ENCODE measurements at places on chromosomes 7 and 10.

GRCh38 chr10:963655-964054 is 24.6 kb upstream of the GTPBP4 start:
- H3K4me3 ChIP-seq, result no peak overlapping the region
- DNase-seq, result no peak
- peaks cover 35% of the 10 kb centered on the region for H3K27me3 ChIP-seq
- no peak overlapping the region for H3K27ac ChIP-seq
- peaks cover 2% of the 10 kb centered on the region for H3K36me3 ChIP-seq

DNA sequence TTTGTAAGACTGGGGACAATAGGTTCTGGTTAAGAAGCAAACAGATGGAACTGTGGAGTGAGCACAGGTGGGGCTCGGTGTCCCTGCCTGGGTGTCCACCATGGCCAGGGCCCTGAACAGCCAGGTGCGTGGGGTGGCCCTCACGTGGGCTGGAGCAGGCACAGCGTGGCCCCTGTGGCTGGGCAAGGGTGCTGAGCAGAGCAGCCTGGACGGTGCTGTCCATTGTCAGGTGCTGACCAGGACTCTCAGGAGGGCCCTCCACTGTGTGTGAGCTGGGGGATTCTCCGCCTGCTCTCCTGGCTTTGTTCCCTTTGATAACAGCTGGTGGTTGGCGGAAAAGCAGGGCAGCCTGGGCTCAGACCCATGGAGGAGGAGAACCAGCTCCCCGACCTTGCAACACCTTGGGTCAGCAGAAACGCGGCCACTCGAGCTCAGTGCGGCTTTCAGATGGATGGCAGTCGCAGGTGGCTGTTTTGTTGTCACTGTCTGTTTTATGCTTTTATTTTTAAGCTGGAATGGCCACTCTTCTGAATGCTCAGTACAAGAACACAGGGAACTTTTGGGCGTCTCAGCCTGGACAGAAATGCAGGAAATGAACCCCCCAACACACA is 273.9 kb upstream of the ADARB2 start:
- H3K36me3 ChIP-seq, result no peaks in the 10 kb centered on the region
- H3K4me3 ChIP-seq, result no peak overlapping the region
- H3K4me1 ChIP-seq, result no peaks in the 10 kb centered on the region
- H3K27me3 ChIP-seq, result peaks cover 6% of the 10 kb centered on the region

DNA sequence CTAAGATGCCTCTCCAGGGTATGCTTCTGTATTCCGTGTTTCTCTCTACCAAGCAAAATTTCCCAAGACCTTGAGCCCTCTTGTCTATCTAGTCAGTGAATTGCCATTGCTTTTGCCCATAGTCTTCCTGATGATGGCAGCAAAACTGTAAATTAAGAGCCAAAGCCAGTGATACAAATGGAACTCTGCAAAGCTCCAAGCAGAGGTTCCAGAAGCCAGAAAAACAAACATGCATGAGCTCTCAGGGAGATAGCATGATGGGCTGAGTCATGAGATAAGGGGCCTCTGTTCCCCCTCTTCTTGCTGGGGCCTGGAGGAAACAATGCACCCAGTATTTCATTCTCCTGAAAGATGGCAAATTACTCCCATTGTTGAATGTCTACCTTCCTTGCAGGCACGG is 24.7 kb downstream of the LSMEM1 start:
- peaks cover 3% of the 10 kb centered on the region for H3K4me1 ChIP-seq
- no peak for DNase-seq
- H3K36me3 ChIP-seq, result no peaks in the 10 kb centered on the region
- H3K27ac ChIP-seq, result no peak overlapping the region
- no peak overlapping the region for H3K4me3 ChIP-seq

DNA sequence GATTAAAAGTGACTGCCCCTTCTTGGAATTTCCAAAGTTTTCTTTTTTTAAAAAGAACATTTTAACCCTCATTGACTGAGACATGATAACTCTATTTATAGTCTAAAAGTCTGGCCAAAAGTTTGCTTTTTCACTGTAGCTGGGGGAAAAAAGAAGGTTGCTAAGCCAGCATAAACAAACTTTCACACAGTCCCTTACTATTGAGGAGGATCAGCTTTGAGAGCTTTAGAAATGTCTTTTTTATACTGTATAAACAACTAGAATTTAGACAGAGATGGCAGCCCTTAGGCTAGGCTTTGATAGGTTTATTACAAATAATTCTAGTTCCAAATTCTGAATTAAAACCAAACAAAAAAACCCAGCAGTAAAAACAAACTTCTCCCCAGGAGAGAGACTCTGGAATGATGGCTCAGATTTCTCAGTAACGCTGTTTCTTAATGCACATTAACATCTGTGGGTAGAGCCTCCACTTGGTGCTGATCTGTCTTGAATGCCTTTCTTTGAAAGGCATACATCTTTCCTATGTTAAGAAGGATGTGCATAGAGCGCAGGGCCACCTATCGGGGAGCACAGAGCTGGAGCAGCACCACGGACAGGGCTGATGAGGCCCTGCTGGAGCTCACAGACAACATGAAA is 100.9 kb upstream of the PDLIM1 start:
- H3K36me3 ChIP-seq, result no peaks in the 10 kb centered on the region
- H3K27ac ChIP-seq, result no peak overlapping the region
- no peak overlapping the region for H3K4me3 ChIP-seq
- H3K4me1 ChIP-seq, result peaks cover 3% of the 10 kb centered on the region
- peaks cover 13% of the 10 kb centered on the region for H3K27me3 ChIP-seq
- no peak for DNase-seq

DNA sequence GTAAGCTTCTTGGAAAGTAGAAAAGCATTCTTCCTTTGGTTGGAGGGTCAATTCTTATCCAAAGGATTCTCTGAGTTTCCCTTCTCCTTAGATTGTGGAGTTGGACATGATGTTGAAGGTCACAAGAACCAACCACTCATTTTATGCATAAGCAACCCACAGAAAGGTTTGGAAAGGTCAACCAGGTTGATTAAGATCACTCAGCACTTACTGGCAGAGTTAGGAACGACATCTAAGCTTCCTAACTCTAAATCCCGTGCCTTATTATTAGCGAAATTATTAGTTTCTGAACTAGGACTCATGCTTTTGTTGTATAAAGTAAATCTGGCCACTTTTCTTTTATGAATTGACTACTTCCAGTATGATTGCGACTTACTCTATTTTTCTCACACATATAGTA is 137.0 kb upstream of the MINDY3 start:
- H3K27ac ChIP-seq, result no peak overlapping the region
- H3K27me3 ChIP-seq, result peaks cover 1% of the 10 kb centered on the region
- H3K36me3 ChIP-seq, result no peaks in the 10 kb centered on the region
- H3K4me1 ChIP-seq, result no peaks in the 10 kb centered on the region

DNA sequence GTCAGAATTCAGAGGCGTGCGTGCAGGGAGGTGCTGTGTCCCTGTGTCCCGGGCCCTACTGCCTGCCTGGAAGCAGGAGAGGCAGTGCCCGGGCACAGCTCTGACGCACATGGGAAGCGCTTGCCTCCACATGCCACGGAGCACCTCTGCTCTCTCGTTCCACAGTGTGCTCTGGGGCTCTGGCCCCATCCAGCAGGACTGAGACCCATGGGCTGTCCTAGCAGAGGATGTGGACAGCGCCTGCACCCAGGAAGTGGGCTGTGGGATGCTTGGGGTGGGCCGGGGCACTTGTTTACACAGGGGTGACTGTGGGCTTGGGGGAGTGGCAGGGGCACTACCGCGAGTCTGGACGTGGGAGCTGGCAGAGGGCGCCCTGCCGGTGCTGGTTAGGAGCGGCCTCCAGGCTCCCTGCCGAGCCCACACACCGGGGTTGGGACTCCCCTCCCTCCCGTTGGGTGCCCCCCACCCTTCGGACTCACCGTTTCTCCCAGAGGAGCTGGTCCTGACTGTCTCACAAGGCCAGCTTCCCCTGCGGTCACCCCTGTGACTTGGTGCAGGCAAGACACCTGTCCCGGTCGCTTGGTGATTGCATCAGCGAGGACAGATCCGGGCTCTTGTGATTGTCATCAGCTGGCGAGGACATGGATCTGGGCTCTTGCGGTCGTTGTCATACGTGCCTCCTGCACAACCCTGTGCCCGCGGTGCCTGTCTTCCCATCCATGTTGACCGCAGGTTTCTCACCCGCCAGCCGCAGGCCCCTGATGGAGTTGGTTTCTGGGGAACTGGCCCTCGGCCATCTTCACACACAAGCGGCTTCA is 83.1 kb downstream of the NKX6-2 start:
- H3K4me1 ChIP-seq, result no peaks in the 10 kb centered on the region
- no peak for DNase-seq
- H3K27ac ChIP-seq, result no peak overlapping the region
- H3K27me3 ChIP-seq, result no peaks in the 10 kb centered on the region

DNA sequence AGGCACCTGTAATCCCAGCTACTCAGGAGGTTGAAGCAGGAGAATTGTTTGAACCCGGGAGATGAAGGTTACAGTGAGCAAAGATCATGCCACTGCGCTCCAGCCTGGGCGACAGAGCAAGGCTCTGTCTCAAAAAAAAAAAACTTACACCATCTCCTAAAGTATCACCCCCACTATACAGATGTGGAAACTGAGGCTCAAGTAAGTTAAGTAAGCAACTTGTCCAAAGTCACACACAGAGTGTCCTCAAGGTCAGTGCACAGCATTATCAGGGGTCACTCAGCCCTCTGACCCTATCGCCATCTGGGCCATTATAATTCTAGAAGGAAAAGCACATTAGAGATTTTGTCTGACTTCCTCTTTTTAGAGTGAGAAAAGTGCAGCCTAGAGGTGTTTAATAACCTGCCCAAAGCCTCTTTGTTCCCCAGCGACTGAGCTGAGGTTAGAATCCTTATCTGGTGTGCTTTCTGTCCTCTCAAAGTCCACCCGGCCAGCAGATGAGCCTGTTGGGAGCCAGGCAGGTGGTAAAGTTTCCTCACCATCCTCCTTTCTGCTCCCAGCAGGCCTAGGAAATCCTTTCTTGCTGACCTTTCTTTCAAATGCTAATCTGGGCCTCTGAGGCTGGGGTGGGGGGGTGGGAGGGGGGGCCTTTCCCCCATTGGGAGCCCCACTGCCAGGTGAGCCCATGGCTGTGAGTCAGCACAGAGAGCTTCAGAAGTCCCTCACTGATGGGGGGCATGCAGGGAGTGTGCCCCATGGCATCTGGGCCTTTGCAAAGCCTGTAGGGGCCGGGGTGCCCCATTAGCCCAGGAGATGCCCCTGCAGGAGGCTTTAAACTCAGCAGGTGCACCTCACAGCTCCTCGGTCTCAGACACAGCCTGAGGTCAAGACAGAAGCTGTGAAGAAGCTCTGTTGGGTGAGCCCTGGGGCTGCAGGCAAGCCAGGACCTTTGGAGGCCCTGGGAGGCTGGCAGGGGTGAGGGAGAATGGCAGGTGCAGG is 12.0 kb upstream of the KCNMA1 start:
- no peak overlapping the region for H3K27ac ChIP-seq
- no peak for DNase-seq
- H3K4me3 ChIP-seq, result no peak overlapping the region
- H3K27me3 ChIP-seq, result peaks cover 6% of the 10 kb centered on the region
- H3K4me1 ChIP-seq, result peaks cover 2% of the 10 kb centered on the region

DNA sequence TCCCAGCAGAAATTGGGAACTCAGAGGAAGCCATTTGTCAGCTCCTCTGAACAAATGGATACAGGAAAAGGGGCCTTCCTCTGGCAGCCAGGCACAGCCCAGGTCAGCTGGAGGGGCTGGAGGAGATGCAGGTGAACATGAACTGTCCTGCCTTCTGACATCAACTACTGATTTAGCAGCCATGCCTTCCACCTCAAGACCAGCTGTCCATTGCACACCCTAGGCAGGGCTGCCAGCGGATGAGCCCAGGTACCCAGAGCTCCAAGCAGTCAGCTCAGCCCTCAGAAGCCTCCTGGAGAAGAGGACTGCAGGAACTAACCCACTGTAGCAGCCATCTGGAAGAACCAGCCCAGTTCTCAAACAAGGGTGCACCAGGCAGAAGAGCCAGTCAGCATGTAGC is 44.1 kb upstream of the GDF10 start:
- H3K27me3 ChIP-seq, result no peaks in the 10 kb centered on the region
- H3K4me1 ChIP-seq, result peaks cover 32% of the 10 kb centered on the region
- H3K36me3 ChIP-seq, result no peaks in the 10 kb centered on the region
- no peak overlapping the region for H3K4me3 ChIP-seq
- no peak overlapping the region for H3K27ac ChIP-seq

DNA sequence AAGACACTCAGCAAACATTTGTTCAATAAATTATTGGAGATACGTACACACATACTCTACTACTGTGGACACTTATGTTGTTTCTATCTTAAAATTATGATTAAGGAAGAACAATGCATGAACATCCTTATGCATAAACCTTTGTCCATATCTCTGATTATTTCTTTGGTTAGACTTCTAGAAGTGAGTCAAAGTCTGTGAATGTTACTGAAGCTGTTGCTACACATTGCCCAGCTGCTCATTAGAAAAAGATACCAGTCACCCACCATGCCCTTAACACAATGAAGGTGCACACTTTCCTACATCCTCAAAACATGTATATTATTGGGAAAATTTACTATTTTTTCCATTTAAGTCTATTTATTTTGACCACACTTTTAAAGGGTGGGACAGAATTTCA is 1.4 kb upstream of the CLRN3 start:
- no peak overlapping the region for H3K4me3 ChIP-seq
- H3K4me1 ChIP-seq, result no peaks in the 10 kb centered on the region
- peaks cover 5% of the 10 kb centered on the region for H3K27me3 ChIP-seq
- H3K36me3 ChIP-seq, result peaks cover 2% of the 10 kb centered on the region
- H3K27ac ChIP-seq, result no peak overlapping the region

DNA sequence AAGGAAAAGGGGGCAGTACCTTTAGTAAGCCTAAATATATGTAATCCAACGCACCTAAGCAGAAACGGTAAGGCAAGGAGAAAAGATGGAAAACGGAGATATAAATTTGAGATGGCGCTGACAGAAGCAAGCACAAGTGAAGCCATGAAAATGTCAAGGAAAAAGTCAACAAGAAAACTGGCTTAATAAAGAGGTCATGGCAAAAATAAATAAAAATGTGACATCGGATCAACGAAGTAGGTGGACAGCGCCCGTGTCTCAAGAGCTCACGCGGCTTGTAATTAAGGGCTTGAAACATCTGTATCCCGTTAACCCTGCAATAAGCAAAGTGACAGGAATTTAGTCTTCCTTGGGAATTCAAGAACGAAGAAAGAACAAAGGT is 611 bp downstream of the NDUFA5 start:
- no peak overlapping the region for H3K27ac ChIP-seq
- no peak overlapping the region for H3K4me3 ChIP-seq
- peaks cover 13% of the 10 kb centered on the region for H3K36me3 ChIP-seq

GRCh38 chr7:128881458-128882125 is 18.9 kb downstream of the ATP6V1F start:
- H3K4me1 ChIP-seq, result peaks cover 6% of the 10 kb centered on the region
- H3K4me3 ChIP-seq, result no peak overlapping the region
- H3K27me3 ChIP-seq, result peaks cover 4% of the 10 kb centered on the region
- H3K36me3 ChIP-seq, result no peaks in the 10 kb centered on the region
- H3K27ac ChIP-seq, result no peak overlapping the region
- no peak for DNase-seq

GRCh38 chr7:112238852-112239610 is 32.5 kb downstream of the ZNF277 start:
- no peak overlapping the region for H3K4me3 ChIP-seq
- no peak overlapping the region for H3K27ac ChIP-seq
- H3K36me3 ChIP-seq, result peaks cover 15% of the 10 kb centered on the region
- H3K27me3 ChIP-seq, result no peaks in the 10 kb centered on the region
